ENCODE measurements at places on chromosomes 2 and 18.

DNA sequence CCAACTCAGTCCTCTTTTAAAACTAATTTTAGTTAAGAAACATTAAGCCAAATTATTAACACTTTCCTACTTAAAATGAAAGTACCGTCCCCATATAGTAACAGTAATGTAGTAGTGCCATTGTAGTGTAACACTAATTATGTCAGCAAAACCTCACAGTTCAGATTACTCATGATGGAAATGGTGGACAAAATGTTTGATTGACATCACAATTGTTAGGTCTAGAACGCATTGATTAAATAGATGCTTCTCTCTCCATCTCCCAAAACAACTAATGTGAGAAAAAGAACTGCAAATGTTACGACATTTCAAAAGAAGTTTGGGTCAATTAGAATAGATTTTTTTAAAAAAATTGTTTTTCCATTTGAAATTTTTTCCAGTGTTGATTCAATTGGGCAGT is 1.2 kb upstream of the ATF2 start:
- no peak for DNase-seq

DNA sequence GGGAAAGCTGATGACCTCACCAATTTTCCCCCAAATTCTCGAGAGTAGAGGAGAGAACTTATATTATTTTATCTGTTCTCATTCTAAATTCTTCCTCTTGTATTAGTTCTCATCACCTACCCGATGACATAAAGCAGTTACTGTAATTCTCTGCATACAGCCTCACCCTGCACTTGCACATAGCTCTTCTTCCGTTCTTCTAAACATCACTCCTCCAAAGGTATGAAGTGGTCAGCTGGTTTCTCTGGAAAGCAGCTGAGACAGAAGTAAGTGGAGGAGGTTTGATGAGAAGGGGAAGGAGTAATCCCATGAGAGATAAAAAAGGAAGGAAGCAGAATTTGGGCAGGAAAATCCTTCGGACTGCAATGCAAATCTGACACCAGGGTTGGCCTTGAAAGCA is 39.0 kb downstream of the FBXO48 start:
- DNase-seq = no peak

DNA sequence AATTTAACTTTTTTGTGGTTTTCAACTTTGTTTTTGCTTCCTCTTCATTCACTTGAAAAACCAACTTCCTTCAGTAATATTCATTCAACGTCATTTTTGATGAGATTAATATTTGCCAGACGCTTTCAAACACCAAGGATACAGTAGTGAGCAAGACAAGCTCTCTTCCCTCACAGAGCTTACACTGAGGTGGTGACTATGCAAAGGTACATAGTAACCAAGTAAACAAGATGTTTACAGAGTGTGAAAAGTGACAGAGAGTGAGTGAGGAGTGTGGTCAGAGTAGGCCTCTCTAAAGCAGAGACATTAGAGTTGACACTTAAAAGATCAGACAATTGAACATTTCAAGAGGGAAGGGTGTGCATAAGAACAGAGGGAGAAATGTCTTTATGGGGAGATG is 155.5 kb downstream of the TMEM247 start:
- DNase-seq = no peak

GRCh38 chr2:237309416-237309815 is 104.5 kb downstream of the COL6A3 start:
- DNase-seq = no peak

DNA sequence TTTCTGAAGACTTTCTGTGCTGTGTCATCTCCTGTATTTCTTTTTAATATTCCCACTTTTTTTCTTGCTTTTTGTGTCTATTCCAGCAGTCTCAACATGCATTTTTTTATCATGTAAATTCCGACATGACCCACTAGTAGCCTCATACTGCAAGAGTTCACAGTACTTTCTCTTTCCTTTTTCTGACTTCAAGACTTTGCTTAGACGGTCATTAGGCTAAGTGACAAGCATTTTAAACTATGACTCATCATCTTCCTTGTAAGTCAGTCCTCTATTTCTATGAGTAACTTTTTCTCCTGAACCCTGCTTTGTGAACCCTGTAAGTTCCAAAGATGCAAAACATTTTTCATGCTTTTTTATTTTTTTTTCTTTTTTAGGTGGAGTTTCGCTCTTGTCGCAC is 381.2 kb downstream of the TXNL1 start:
- DNase-seq = no peak

- no peak for DNase-seq
These were observed 26.4 kb downstream of the SLC66A2 start for GRCh38 chr18:79924814-79925731.
